ENCODE measurements at places on chromosomes 4 and X.

DNA sequence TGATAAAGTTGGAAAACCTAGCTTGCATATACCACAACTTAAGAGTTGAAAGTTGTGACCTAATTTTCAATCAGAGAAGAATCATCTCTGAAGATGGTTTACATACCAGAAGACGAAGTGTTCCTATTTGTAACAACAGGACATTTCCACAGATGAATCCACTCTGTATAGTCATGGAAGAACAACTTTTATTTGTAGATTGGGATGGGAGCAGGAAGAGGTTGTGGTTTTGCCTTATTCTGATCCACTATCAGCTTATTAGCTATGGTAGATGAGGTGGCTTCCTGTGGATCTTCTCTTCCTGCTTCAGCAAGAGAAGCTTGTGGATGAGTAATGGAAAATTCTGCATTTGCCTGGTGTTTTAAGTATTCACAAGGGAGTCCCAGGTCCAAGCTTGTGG is 18.6 kb upstream of the SUPT20HL1 start:
- no peak for DNase-seq

GRCh38 chrX:154022108-154022507 is 2.4 kb upstream of the IRAK1 start:
- DNase-seq = no peak

DNA sequence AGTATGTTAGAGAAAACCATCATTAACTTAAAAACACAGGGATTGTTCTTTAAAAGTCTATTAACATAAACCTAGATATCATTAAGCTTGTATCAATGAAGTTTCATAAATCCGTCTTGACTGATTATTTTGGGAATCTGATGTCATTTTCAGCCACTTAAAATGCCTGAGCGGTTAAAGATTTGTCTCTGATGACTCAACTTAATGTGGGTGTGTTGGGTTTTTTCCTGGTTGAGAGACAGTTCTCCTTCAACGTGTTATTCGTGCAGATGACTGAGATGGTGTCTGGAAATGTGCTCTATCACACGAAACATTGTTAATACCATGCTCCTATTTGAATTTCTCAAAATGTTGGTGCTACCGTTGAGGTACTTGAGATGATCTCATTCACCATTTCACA is 227.3 kb upstream of the TENM3 start:
- DNase-seq = no peak

GRCh38 chr4:129278868-129279267 is 182.9 kb downstream of the C4orf33 start:
- DNase-seq = no peak

GRCh38 chr4:107689912-107690587 is 30.0 kb downstream of the PAPSS1 start:
- no peak for DNase-seq
